Hematopoietic multipotent progenitor cell treated with erythropoietin and hydrocortisone succinate and interleukin-3 and kit ligand, for 6 days (in vitro differentiated cells): ENCODE measurements at places on chromosomes 5 and 9.

DNA sequence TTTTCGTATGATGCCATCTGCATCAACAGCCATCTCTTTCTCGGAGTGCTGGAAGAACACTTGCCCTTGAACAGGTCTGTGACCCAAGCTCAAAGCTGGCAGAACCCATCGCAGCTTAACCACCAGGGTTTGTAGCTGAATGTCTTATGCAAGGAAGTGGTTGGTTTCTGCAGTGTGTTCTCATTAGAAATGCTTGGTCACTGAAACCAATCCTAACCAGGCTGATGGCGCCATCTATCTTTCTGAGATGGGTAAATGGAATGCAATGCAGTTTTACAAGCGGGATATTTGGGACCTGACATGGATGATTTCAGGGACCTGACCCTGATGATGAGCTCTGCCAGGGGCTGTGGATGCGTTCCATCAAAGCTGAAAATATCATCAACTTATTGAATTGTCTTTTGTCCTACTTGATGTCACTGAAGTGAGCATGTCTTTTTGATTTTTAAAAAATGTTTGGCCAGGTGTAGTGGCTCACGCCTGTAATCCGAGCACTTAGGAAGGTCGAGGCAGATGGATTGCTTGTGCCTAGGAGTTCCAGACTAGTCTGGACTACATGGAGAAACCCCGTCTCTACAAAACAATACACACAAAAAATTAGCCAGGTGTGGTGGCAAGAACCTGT lies 28.7 kb downstream of the DMRT3 start:
- peak; percentile 74 for DNase-seq

DNA sequence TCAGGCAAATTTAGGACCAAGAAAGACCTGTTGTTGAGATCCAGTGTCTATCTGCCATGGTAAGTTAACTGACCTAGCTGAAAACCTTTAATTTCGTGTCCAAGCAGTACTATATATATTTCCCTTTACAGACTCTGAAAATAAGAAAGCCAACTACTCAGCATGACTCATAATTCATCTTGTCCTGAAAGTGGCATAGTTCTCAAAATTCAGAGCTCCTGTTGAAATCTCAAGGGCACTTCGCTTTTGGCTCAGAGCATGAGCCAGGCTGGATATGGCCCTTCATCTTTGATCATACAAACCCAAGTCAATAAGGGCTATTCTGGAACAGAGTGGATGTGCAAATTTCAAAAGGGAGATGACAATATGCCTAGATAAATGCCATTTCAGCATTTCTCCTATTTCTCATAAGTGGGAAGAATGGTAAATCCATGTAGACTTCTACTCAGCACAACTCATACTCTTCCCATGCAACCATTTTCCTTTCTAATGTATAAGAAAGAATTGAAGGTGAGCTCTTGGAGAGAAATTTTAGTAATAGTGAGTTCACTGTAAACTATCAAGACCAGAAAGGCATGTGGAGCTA lies 567.9 kb upstream of the DAB2 start:
- no peak for DNase-seq

DNA sequence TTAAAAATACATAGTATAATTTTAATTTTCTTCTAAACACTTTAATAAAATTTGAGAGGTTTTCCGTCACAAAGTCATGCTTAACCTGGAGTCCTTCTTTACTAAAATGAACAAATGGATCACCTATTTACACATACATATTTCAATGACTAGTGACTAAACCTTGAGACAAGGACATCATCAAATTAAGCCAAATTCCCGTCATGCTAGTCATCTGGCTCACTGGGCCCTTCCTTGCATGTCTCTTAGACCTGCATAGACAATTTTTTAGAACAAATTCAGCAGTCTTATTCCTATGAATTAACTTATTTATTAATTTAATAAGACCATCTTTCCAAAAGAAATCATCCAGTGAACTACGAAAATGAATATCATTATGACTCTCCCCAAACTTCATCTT lies 26.6 kb downstream of the ERAP2 start:
- DNase-seq, result no peak

GRCh38 chr9:134619983-134620661 lies 21.5 kb upstream of the COL5A1 start:
- no peak for DNase-seq

DNA sequence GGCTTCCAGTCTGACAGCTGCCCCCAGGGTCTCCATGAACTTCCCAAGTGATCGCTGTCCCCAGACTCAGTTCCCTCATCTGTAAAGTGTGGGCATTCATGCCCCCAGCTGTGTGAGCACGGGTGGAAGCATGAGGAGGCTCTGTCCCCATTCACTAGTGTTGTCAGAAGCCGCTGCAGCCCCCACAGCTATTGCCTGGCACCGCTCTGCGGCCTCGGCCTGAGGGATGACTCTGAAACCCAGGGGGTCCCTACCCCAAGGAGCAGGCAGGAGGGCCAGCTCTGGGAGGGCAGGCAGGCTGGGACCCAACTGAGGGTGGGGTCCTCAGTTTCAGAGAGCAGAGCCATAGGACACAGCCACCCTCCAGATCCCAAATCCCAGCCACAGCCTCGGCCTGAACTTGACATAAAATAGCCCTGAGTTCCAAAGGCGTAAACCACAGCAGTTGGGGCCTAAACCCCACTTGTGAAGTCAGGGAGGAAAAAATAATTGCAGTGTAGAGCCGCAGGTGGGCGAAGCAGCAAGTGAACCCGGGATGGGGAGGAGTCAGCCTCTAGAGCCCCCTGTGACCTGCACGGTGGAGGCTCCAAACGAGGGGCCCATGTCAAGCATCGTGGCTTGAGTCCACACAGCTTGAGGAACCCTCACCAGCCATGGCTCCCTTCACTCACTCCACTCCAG lies 66.0 kb upstream of the ADAMTS2 start:
- no peak for DNase-seq

GRCh38 chr5:154526231-154527226 lies 48.5 kb upstream of the HAND1 start:
- no peak for DNase-seq

GRCh38 chr5:72021651-72022357 lies 85.5 kb upstream of the MAP1B start:
- no peak for DNase-seq

GRCh38 chr5:43981556-43981955 lies 378.6 kb downstream of the NNT start:
- DNase-seq, result no peak

DNA sequence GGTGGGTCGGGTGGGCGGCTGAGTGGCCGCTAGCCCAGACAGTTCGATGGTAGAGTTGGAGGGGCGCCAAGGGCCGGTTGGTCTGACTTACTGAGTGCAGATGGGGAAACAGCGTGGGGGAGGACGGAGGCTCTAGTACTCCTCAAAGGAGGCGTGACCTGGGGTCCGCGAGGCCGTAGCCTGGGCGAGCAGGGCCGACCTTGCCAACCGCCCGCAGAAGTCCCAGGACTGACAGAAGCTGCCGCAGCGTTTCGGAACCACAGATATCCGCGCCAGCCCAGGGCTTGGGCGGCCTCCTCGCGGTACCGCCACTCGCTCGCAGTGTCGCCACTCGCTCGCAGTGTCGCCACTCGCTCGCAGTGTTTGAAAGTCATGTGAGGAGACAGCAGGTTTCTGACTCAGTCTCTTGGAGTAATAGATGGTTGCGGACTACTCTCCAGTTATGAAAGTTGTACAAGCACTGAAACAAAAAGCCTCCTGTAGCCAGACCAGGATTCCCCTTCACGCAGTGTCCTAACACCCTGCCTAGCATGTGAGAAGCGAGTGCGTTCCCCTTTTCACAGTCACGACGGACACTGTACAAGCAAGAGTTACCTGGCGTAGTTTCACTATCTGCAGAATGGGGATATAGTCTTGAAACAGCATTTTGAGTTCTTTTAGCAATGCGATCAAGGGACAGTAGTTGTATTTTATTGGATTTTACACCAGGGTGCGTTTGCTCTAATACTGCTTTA lies 674 bp downstream of the TMEM38B start:
- DNase-seq, result peak; percentile 78

- DNase-seq, result peak; percentile 88
Measured at GRCh38 chr5:175696139-175696854, 38.4 kb downstream of the HRH2 start.

GRCh38 chr5:32642276-32643002 lies 57.1 kb downstream of the SUB1 start:
- DNase-seq, result no peak

DNA sequence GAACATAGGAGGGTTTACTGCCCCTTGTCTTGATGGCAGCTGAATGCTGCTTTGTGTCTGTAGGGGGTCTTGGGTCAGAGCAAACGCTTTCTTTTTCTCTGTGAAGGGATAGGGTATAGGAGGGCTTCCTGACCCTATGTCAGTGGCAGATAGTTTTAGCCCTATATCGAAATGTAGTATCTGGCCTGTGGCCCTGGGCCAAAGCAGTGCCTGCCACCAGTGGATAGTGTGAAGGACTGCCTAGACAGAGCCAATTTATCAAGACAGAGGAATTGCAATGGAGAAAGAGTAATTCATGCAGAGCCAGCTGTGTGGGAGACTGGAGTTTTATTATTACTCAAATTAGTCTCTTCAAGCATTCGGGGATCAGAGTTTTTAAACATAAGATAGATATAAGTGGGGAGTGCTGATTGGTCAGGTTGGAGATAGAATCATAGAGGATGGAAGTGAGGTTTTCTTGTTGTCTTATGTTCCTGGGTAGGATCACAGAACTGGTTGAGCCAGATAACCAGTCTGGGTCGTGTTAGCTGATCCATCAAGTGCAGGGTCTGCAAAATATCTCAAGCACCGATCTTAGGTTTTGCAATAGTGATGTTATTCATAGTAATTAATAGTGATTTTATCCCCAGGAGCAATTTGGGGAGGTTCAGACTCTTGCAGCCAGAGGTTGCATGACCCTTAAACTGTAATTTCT lies 178.5 kb downstream of the GDNF start:
- peak; percentile 25 for DNase-seq

GRCh38 chr9:135565636-135566035 lies 4.1 kb downstream of the PAEP start:
- DNase-seq, result no peak

GRCh38 chr5:54514291-54514690 lies 3.3 kb upstream of the SNX18 start:
- DNase-seq, result peak; percentile 45

DNA sequence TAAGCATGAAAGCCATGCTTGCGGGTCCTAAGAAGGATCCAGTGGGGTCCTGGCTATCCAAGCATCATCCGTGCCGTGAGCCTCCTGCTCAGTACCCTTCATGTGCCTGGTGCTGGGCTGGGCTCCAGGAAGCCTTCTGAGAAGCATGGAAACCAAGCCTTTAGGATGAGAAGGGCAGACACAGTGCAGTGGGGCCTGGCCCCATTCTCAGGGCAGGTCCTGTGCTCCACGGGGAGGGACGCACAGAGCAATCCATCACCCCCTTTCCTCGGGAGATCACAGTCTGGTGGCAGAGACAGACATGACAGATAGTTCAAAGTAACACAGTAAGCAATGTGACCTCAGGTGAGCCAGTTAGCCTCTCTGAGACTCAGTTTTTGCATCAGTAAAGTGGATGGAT lies 76.9 kb downstream of the RGS3 start:
- DNase-seq, result no peak

DNA sequence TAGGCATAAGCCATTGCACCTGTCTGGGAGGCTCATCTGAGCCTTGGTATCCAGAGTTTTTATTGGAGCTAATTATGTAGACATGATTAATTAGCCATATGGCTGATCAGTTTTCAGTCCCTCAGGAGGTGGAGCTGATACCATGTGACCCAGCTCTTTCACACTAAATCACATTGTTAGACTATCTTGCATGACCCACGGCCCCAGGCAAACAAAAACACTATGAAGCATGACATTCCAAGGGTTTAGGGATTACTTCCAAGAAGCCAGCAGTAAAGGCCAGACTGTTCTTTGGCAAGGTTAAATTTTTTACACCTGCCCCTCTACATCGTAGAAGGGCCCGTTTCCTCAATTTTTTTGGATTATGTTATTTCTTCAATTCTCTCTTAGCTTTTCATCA lies 5.0 kb upstream of the C5orf24 start:
- no peak for DNase-seq

DNA sequence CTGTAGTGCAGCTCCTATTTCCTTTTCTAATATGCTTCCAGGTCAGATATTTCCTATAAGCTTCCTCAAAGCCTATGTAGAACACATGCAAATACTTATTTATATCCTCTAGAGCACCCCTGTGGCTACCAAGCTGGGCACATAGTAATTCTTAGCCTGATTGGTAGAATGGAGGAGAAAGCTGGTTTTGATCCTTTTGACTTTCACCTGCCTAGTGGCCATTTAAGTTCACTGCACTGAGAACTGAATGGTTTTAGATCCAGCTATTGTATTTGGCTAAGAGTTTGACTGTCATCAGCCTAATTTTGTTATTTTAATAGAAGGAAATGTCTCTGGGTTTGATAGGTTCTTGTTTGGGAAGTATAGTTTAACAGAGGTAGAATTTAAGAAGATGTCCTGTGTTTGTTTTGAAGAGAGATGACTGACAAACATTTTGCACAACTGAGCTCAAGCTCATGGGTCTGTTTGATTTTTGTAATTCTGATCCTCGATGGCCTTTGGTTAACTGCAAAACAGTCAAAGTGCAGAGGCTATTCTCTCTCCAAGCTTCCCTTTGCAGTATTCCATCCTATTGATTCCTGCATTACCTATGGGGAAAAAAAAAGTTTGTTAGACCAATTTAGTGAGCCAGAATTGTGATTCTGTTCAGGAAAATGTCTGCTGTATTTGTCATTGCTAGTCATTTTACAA lies 85.4 kb downstream of the KCNN2 start:
- DNase-seq, result peak; percentile 23

GRCh38 chr9:84024041-84024575 lies 43.5 kb downstream of the RMI1 start:
- DNase-seq, result no peak

DNA sequence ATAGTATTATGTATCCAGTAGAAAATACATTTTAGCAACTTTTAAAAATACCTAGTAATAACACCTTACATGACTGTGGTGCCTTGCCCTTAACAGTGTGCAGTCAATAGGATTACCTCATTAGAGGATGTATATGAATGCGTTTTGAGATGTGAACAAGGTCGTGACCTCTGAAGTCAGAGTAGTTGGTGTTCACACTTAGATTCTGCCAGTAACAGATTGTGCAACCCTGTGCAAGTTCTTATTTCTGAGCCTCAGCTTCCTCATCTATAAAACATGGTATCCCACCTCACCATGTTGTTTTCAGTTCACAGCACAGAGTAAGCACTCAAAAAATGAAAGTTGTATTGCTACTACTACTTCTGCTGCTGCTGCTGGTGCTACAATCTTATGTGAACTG lies 347.3 kb downstream of the KDM4C start:
- DNase-seq, result peak; percentile 17
